ENCODE measurements at places on chromosomes 11 and 22.

- DNase-seq, result no peak
Measured at GRCh38 chr11:62502030-62502730, 44.4 kb downstream of the AHNAK start.

- DNase-seq, result peak; percentile 66
Measured at GRCh38 chr11:47373876-47374719, 4.2 kb downstream of the SPI1 start.

- DNase-seq, result no peak
Measured at GRCh38 chr22:46055911-46056545, 79.1 kb upstream of the WNT7B start.

GRCh38 chr22:26394777-26395176, 34.3 kb upstream of the ASPHD2 start:
- DNase-seq, result no peak

DNA sequence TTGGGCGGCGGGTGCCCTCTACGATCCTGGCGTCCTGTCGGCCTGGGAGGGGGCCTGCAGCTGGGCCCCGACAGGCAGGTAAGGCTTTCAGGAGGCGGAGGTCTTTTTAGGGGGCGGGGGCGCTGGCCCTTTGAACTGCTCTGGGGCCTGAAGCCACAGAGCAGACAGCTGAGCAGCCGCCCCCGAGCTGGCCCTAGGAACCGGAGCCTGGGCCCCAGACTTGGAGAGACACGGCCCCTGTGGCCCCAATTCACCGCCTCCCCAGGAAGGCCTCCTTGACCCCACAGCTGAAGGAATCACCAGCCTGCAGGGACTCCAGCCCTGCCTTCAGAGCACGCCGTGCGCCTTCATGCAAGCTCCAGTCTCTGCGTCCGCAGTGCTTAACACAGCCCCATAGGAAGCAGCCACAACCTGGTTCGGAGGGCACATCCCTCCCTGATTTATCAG, 618 bp upstream of the CERK start:
- peak; percentile 10 for DNase-seq

DNA sequence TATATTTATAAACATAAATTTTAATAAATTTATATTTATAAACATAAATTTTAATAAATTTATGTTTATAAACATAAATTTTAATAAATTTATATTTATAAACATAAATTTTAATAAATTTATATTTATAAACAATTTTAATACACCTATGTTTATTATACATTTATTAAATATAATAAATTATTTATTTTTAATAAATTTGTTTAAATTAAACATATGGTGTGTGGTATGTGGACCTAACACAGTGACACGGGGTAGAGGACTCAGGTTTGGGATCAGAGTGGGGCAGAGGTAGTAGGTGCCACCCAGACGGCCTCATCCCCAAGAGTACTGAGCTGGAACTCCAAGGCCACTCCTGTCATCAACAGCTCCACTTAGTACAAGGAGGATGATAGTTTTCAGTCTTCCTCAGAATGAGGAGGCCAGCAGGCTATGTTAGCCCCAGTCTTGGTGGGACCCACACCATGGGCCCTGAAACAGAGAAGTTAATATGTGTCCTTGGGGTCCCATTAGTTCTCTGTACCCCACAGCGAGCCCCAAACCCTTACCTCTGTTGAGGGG, 46.7 kb upstream of the BID start:
- no peak for DNase-seq

DNA sequence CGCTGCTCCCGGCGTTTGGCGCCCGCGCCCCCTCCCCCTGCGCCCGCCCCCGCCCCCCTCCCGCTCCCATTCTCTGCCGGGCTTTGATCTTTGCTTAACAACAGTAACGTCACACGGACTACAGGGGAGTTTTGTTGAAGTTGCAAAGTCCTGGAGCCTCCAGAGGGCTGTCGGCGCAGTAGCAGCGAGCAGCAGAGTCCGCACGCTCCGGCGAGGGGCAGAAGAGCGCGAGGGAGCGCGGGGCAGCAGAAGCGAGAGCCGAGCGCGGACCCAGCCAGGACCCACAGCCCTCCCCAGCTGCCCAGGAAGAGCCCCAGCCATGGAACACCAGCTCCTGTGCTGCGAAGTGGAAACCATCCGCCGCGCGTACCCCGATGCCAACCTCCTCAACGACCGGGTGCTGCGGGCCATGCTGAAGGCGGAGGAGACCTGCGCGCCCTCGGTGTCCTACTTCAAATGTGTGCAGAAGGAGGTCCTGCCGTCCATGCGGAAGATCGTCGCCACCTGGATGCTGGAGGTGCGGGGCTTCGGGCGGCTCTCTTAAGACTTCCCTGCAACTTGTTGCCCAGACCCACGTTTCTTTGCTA, at the start of gene CCND1:
TSS of gene CCND1 (plus strand) at position 162 of the 587 bp plus-strand sequence. CDS start at position 320, 158 bp downstream.
- no peak for DNase-seq

- no peak for DNase-seq
Measured at GRCh38 chr22:42258126-42258525, 12.3 kb downstream of the TCF20 start.

GRCh38 chr11:85182441-85183387, 444.4 kb downstream of the DLG2 start:
- DNase-seq, result no peak

DNA sequence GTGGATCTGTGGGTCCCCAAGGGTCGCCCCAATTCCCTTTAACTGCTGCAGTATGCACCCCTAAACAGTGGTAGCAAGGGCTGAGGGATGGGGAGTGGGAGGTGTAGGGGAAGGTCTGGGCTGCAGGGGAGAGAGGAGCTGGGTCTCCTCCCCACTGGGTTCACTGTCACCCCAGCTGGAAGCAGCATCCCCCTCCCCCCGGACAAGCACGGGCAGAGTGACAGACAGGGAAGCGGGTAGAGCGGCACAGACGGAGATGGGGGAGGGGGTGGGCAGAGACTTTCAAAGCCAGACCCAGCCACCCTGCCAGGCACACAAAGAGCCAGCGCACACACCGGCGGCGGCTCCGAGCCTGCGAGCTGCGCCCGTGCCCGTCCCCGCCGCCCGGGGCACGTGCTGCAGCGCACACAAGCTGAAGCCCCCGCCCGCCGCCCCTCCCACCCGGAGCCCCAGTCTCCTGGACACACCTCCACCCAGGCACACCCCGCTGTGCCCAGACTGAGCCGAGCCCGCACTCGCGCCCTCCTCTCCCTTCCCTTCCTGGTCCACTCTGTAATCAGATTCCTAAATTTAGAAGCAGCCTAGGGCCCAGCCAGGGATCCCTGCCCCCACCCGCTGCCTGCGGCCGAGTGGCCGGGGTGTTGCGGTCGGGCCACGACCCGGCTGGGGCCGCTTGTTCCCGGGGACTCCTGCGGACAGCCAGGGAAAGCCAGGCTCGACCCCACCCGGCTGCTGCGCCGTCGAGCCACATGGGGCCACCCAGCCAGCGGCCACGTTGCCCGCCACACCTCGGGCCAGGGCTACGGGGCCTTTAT, 935 bp upstream of the RCOR2 start:
- no peak for DNase-seq

- no peak for DNase-seq
Measured at GRCh38 chr11:13128354-13128753, 119.2 kb downstream of the RASSF10 start.

GRCh38 chr11:62427630-62428233, 8.9 kb downstream of the SCGB1A1 start:
- no peak for DNase-seq

DNA sequence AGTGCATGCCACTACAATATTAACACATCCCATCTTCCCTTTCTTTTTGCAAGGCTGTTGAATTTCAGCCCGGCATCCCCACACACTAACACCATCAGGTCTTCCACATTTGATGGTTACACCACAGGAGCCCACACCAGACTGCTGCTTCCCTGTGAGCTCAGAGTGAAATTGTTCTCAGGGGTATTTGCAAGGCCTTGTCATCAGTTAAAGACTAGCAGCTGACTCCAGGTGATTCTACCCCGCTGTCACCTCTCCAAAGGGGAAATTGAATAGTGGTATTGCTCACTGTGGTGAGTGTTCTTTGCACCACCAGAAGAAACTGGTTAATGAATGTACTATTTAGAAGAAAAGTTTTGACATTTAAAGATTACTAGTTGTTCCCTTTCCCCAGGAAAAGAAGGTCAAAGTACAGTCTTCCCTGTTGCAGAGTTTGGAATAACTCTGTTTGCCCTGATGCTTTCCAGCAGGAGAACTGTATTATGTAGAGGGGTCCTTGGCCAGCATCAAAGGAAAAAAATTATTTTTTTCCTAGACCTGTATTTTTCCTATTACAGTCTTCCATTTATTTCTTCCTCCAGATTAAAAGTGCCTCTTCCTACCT, 41.9 kb downstream of the BID start:
- no peak for DNase-seq

DNA sequence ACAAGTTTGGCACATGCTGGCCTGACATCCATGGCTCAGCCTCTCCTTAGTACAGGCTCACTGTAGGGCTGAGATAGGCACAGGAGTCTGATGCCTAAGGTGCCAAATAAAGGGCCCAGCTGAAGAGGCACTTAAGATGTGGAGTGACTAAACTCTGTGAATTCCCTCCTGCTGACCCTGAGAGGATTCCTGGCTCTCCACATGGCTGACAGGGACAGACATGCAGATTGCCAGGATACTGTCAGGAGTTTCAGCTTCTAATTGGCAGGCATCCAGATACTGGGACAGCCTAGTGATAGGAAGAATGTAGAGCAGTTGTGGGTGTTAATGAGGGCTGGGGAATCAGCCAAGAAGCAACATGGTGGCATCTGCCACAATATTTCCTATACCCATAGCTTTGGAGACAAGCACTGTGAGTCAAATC, 558.7 kb downstream of the INSC start:
- no peak for DNase-seq

DNA sequence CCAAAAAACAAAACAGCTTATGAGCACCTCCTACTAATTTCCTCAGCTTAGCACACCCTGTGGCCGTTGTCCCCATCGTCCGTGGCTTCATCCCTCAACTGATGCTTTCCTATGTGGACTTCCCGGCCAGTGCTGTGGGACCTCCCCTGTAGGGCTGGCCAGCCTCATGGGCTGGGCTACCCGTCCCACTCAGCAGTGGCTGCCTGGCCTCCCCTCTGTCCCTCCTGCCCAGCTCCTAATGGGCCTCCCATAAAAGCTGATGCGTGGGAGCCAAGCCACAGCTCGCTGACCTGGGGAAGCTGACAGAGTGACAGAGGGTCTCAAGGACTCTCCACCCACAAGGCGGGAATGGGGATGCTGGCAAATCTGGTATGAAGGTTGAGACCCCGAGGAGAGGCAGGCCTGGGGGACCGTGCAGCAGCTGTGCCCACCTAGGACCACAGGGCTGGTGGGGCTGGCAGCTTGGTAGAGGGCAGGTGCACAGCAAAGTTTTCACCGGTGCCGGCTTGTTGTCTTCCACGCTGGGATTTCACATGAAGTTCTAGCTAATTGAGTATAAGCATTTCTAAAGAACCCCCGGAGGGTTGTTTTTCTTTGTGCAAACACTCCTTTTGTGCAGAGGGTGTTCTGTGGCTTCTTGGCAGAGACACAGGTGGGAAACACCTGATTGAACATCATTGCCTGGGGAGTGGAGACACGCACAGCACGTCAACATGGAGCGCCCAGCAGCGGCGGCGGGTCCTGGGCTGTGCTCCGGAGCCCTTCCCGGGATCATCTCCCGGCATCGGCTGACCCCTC, 23.2 kb downstream of the TBX1 start:
- no peak for DNase-seq

DNA sequence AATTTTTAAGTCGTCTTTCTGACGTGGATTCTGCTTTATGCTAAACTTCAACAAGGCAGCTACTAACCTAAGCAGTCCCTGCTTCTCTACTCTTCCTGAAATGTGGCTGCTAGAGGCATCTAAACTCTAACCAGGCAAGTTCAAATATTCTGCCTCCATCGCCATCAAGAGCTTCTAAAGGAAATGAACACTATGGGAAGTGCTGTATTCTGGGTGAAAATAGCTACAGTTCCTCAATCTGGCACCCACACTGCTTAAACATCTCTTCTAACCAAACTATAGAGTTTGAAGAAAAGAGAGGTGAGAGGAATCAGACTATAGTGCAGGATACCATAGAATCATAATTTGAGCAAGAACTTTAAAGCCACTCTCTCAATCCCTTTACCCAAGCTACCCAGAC, 6.3 kb downstream of the NRIP3 start:
- DNase-seq, result no peak

- no peak for DNase-seq
Measured at GRCh38 chr11:106706355-106706754, 311.9 kb downstream of the GUCY1A2 start.

DNA sequence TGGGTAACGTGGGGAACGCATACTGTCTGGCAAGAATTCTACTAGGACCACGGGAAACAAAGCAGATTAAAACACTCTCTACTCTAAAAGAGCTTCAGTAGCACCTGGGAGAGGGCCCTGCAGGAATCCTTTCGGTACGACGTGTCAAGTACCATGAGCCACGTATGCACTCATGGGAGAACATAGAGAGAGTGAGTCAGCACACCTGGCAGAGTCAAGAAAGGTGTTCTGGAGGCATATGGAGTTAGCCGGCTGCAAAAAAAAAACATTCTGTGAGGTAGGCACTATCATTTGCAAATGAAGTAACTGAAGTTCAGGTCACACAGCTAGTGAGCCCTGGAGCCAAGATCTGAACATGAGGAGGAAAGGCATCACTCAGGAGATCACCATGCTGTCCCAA, 71.1 kb upstream of the BID start:
- DNase-seq, result no peak

- DNase-seq, result no peak
Measured at GRCh38 chr11:2559527-2560311, 114.9 kb downstream of the KCNQ1 start.

DNA sequence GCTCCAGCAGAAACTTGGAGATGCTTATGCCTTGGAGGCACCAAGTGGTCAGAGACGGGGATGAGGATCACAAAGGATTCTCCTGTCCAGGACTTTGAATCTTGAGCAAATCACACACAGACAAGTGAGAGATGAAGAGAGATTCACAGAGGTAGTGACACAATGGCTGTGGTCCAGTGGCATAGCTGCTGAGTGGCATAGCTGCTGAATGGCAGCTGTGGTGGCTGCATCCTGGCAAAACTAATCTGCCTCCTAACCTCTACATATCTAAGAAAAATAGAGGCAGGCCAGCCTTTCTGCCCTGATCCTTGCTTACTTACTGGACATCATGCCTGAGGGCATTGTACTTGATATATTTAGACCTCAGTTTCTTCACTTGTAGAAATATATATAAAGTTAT, 102.6 kb downstream of the CD44 start:
- no peak for DNase-seq

- DNase-seq, result no peak
Measured at GRCh38 chr11:47784785-47785381, 17.7 kb upstream of the FNBP4 start.

- no peak for DNase-seq
Measured at GRCh38 chr11:113564527-113565130, 89.4 kb upstream of the DRD2 start.

GRCh38 chr11:128865490-128865889, 1.6 kb downstream of the KCNJ1 start:
- DNase-seq, result no peak

GRCh38 chr11:115366826-115367225, 137.4 kb downstream of the CADM1 start:
- DNase-seq, result no peak

DNA sequence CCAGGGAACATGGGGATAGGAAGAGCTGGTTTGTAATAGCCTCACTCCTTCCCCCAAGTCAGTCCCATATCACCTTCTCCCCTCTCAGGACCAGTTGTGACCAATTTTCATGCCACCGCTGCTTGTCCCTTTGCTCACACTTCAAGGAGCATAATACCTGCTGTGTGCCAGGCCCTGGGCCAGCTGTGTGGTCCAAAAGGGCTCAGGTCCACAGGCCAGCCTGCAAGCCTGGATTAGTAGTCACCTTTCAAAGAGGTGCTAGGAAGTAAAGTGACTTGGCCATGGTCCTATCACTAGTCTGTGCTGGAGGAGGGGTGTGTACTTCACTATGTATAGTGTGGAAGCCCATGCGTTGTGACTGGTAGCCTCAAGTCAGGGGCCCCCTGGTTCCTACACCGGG, 38.5 kb upstream of the SUSD2 start:
- no peak for DNase-seq

GRCh38 chr22:43851058-43851978, 11.0 kb downstream of the SULT4A1 start:
- DNase-seq, result no peak
